Activated T-cell treated with anti-CD3 and anti-CD28 coated beads, Interleukin-2, amount 50 U/mL, for 48 hours (primary cell): ENCODE measurements at places on chromosomes 3 and 15.
A peak's percentile ranks its signal among the peaks of the same experiment; 100 is the strongest.

DNA sequence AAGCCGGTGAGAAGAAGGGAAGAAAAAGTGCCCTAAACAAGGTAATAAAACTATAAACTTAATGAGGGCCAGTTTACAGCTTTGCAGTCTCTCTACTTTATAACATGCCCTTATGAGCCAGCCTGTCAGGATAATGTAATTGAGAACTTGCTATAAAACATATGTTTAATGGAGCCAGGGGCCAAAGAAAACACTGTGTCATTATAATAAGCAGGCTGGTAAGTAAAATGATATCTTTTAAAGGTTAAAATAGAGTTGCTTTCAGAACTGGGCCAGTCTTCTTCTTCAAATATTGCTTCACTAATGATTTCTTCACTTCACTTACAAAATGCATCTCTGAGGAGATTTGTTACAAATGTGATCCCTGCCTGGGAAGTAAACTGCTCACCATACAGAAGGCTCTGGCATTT lies 192.5 kb downstream of the SHOX2 start:
- no peak for DNase-seq

DNA sequence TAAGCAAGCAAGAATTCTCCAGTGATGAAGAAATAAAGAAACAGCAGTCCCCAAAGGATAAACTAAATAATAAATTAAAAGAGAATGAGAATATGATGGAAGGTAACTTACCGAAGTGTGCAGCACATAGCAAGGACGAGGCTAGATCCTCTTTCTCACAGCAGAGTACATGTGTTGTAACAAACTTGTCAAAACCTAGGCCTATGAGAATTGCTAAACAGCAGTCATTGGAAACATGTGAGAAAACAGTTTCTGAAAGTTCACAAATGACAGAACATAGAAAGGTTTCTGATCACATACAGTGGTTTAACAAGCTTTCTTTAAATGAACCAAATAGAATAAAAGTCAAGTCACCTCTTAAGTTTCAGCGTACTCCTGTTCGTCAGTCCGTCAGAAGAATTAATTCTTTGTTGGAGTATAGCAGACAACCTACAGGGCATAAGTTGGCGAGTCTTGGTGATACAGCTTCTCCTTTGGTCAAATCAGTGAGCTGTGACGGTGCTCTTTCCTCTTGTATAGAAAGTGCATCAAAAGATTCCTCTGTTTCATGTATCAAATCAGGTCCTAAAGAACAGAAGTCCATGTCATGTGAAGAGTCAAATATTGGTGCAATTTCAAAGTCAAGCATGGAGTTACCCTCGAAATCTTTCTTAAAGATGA lies 4.5 kb upstream of the SCG5 start:
- no peak for DNase-seq

DNA sequence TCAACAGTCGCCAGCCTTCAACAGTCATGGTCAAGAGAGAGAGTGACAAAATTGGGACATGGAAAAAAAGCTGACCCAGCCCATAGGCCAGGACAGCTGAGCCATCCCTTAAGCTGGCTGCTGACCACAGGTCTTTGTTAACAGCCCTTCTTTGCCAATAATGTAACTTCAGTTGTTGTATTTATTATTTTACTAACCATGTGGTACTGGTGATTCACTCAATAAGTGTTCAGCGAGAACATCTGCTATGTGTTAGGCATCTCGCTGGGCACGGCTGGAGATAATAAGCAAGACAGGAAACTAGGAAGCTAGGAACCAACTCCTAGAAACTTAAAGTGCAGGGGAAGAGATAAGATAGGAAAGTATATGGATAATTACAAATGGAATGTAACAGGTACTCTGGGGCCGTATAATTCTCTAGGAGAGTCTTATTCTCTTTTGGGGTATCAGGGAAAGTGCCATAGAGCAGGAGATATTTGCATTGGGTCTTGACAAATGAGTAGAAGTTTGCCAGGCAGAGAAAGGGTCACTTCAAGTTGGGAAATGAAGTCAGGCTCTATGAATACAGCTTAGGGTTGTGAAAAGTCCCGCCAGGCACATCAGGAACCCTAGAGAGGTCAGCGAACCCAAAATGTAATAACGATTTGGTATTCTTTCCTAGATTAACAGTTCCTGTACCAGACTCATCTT lies 84.0 kb upstream of the TRA2B start:
- no peak for DNase-seq

DNA sequence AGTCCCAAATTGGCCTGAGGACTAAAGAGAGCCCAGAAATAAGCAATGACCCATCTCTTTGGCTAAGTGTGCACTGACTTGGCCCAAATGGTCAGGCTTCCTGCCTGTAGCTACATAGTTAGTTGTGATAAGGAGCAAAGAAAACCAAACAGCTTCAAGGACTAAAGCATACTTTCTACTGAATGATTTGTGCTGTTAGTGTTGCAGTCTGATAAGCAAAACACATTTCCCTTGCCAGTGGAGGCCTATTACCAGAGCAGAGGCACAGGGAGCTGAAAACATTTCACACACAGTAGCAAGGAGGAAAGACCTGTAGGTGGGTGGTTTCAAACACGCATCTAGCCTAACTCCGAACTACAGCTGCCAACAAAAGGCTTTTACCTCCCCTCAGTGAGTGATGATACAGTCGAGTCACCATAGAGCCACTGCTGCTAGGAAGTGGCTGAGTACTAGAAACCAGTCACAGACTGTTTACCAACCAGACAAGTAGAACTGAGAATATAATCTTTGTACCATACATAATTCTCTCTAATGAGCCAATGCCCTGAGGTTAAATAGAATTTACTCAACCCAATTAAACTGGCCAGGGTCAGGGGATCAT lies 222.3 kb upstream of the THBS1 start:
- no peak for DNase-seq

- peak; percentile 57 for DNase-seq
These were observed 61.5 kb downstream of the CGGBP1 start for GRCh38 chr3:87997298-87997697.

- DNase-seq = peak; percentile 56
These were observed 736 bp downstream of the IREB2 start for GRCh38 chr15:78438619-78439285.
